ENCODE measurements at places on chromosomes 2 and 18.
A peak's percentile ranks its signal among the peaks of the same experiment; 100 is the strongest.

DNA sequence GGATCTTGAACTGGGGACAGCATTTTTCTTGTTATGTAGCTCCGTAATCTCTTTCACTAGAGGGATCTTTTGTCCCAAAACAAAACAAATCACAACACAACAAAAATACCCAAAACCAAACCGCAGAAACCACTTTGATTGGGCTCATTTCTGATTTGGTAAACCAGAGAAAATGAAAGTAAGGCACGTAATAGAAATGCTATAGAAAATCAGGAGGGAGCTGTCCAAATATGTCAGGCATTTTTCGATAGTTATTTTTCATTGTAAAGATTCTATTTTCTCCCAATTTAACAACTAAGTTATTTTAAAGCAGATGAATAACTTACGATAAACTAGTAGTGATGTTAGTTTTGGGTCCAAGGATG, 406.5 kb downstream of the XIRP2 start:
- DNase-seq: no peak

- no peak for DNase-seq
These were observed 31.4 kb downstream of the DIS3L2 start for GRCh38 chr2:231992888-231993287.

DNA sequence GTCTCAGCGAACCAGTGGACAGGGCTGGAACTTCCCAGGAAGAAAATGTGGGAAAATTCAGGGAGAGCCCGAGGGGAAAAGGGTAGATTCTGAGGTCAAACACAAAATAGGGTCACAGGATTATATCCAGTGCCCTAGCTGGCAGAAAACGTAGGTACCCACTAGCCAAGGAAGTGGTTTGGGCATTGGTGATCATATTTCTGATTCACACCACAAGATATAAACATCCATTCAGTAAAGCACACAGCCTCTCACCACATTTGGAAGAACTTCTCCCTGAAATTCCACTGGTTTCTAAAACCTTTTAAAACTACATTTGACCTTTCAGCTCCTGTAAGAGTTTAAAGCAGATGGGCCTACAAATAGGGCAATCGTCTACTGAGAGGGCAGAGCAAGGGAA, 186.9 kb downstream of the TTC32 start:
- no peak for DNase-seq

- no peak for DNase-seq
These were observed 61.8 kb downstream of the NXPH2 start for GRCh38 chr2:138718405-138718804.

GRCh38 chr18:4430836-4431235, 24.3 kb downstream of the DLGAP1 start:
- no peak for DNase-seq

DNA sequence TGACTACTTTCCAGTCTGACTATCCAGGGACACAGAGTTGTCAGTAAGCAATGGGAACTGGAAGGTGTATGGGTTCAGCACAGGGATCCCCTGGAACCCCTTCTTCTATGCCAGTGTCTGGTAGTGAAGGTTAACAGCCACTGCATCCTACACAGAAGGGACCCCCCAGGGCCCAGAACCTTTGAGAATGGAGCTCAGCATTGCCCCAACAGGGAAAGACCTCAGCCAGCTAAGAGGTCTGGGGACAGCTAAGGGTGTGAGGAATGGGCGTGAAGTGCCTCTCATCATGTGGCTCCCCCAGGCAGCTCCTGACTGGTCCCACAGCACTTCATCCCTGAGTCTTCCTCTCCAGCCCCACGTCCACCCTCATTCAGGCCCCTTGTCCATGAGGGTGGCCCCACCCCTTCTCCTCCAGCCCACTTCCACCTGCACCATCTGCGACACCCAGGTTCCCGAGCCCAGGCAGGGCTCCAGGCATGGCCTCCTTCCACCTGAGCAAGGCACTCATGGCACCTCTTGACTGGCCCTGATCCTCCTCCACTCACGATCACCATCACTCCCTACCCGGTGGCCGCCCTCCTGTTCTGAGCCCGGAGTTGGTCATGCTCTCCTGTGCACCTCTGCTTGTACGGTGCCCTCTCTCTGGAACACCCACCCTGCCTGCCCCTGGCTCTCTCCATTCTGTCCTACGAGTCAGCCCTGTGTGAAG, 77.1 kb downstream of the SFXN5 start:
- DNase-seq: no peak

DNA sequence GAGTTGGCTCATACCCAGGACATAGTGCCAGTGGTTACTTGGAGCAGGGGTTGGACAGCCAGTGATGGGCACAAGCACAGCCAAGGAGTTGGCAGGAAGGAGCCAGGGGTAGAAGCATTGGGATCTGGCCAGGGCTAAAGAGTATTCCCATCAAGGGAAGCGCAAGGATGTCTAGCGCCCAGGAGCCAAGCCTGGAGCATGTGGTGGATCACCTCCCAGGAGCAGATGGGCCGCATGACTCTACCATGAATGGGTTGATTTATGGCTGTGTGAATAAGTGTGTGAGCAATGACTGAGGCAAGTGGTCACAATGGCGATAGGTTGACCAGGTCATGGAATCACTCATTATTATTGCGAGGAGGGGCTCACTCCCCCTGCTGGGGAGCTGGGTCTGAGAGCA, 111.1 kb downstream of the FHOD3 start:
- DNase-seq: no peak

DNA sequence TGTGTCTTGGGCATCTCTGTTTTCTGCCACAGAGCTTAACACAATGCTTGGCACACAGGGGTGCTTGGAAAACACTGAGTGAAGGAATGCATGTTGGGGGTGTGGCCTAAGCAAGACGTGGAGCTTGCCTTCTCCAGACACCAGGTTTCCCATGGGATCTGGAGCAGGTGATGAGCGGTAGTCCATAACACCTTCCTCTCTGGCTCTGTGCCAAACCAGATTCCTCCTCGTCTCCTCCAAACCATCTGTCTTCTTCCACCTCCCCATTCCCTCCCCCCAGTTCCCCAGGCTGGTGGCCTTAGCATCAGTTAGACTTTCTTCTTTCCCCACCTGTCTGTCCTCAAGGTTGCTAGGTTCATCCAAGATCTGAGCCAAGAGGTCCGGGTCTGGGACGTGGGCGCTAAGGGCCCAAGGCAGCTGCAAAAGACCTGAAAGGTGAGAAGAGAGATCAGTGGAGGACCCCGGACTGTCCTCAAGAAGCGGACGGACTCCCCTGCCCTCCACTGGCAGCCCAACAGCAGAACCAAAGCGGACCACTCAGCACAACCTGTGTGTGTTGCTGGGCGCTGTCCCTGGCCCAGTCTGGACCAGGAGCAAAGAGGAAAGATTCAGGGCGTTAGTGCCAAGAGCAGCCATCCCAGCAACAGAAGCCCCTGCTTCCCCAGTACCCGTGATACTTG, 1.2 kb upstream of the ITM2C start:
- DNase-seq: no peak

GRCh38 chr2:189587780-189588179, 7.2 kb upstream of the SLC40A1 start:
- no peak for DNase-seq

DNA sequence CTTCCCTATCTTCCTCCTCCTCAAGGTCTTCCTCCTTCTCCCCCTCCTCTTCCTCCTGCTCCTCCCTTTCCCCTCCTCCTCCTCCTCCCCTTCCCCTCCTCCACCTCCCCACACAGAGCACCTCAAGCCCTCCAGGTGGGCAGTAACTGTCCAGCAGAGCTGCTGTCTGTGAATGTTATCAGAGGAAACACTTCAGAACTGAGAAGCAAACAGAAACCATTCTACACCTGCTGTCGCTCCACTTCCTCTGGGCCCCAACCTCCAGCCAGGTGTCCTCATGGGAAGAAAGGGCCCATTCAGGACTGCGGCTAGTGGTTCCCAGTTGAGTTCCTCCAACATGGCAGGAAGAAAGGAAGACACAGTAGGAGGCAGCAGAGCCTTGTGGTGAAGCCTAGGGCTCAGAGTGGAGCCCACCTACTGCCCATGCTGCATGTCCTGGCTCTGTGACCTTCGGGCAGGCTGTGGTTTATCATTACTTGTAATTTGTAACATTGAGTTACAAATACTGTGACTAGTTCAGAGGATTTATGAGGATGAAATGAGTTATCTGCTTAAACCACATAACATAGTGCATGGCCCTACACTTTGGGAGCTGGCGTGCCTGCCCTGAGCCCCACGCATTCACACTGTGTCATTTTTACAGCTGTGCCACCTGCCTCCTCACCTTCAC, 165.9 kb upstream of the ID2 start:
- no peak for DNase-seq

GRCh38 chr2:8346208-8346607, 335.6 kb upstream of the ID2 start:
- no peak for DNase-seq

DNA sequence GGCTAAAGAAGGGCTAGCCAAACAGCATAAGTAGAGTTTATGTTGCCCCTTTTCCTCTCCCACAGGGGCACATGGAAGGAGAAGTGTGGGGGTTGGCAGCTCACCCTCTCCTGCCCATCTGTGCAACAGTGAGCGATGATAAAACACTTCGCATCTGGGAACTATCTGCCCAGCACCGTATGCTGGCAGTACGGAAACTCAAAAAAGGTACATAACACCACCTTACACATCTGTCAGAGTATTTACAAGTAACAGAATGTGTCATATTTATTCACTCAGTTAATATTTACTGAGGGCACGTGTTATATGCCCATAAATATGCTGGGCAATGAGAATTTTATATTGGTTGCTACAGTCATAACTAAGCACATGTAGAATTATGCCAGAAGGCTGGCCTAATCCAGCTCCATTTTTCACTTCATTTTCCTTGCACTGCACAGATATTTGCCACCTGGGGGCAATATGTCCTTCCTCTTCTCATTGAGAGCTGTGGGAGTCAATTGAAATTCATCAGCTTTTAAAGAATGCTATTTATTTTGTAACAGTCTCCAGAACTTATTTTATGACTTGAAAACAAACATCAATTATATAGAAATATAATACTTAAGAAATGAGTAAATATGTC, 150.6 kb downstream of the RTN4 start:
- DNase-seq: no peak

DNA sequence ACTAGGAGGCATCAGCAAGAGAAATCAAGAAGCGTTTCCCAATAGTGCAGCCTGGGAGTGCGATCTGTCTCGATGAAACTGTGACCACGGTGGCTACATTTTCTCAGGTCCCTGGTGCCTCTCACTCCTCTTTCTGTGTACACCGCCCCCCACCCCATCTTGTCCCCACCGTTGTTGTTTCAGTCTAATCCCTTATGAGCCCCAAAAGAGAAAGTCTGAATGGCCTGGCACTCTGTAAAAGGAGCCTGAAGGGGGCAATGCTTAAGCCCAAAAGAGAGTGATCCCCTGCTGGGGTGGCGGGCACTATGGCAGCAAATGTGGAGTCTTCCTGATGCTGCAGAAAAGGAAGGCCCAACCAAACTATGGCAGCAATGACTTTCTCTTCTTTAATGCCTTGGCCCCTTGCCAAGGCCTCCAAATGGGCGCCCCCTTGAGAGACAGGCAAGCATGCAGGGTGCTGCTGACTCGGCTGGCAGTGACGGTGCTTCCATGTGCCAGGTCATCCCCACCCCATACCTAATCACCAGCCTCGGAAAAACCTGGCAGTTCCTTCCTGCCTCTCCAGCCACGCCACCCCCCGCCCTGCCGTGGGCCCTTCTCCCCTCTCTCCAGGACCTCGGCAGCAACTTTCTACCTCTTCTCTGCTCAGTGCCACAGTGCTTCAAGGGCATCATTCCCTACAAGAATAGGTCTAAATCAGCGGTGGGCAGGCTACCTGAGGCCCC, 123.0 kb downstream of the CYP26B1 start:
- DNase-seq: no peak

GRCh38 chr2:109545828-109546713, 67.7 kb downstream of the SEPTIN10 start:
- DNase-seq: peak; percentile 25

DNA sequence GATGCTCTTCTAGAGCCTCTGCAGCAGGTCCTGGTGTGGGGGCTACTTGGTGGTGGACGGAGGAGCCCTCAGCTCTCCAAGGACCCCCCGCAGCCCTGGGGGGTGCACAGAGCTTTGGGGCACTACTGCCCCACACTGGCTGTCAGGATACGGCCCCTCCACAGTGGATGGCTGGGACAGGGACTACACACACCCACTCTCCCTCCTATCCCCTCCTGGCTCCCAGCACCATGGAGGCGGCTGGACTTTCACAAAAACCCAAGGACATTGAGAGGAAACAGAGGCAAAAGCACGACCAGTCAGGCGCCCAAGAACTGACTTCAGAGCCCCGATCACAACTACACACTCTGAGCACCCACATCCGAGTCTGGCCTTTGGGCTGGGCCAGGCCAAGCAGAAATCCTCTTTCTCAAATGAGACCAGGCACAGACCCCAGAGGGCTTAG, 12.6 kb downstream of the GPR35 start:
- no peak for DNase-seq

- no peak for DNase-seq
These were observed 28.0 kb upstream of the FOSL2 start for GRCh38 chr2:28364610-28365009.

- no peak for DNase-seq
These were observed 103.5 kb downstream of the SOS1 start for GRCh38 chr2:39017334-39017733.

- no peak for DNase-seq
These were observed 46.6 kb downstream of the FSIP2 start for GRCh38 chr2:185785156-185785555.

DNA sequence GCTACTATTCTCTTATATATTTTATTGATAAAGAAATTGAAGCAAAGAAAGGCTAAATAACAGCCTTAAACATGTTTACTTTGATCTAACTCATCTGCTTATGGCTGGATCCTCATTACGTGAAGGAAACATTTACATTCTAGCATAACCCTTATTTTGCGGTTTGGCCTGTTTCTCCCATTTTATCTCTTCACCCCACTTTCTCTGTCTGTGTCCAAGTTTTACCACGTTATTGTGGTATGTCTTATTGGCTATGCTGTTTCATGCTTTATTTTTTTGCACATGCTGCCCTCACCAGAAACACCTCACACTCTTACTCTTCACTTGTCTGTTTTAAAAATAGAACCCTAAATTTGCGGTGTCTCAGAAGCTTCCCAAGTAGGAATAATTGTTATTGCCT, 78.5 kb downstream of the RPIA start:
- DNase-seq: no peak

DNA sequence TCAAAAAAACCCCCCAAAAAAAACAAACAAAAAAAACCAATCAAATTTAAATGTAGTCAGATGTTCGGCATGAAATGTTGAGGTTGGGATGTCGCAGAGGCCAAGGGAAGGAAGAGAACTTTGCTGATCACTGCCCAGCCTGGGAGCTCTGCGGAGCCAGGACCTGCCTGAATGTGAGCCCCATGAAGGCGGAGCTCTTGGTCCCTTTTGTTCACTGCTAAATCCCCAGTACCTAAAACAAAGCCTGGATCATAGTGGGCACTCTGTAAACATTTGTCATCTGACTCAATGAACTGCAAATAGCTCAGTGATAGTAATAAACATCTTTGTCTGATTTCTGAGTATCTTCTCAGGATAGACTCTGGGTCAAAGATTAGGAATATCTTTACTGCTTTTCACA, 64.0 kb downstream of the NGEF start:
- DNase-seq: no peak

GRCh38 chr2:236743039-236743920, 173.7 kb downstream of the ACKR3 start:
- DNase-seq: no peak

- no peak for DNase-seq
These were observed 183.4 kb downstream of the PTGR3 start for GRCh38 chr18:75025573-75025972.

- DNase-seq: no peak
These were observed 84.1 kb downstream of the GALNT14 start for GRCh38 chr2:31053929-31054782.

GRCh38 chr2:131035112-131035825, 58.0 kb downstream of the FAM168B start:
- no peak for DNase-seq
